ENCODE measurements at places on chromosomes 2 and 18. TPM values are rescaled to one million over a fixed set of nuclear protein-coding genes. Genes with fewer than 3 reads are reported as not detected.
A peak's percentile ranks its signal among the peaks of the same experiment; 100 is the strongest.

Gene SERPINB12
- total RNA-seq: not detected

DNA sequence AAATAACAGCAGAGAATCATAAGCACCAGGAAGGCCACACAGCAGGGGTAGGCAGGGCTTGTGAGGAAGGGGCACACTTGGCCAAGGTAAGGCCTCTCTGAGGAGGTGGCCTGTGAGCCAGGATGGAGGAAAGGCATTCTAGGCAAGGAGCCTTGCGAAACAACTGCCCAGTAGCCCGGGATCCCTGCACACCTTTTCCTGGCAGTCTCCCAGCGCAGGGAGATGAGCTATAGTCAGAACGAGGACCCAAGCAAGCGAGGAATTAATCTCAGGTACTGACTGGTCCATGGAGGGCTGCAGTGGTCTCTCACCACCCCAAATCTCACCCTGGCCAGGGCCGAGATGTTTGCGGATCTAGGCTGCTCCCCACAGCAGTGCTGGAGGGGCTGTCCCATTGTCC, 64.9 kb upstream of the STPG4 start:
- H3K27me3 ChIP-seq: no peaks in the 10 kb centered on the region
- H3K4me3 ChIP-seq: no peak overlapping the region
- H3K27ac ChIP-seq: no peak overlapping the region
- H3K36me3 ChIP-seq: no peaks in the 10 kb centered on the region
- peaks cover 31% of the 10 kb centered on the region for H3K4me1 ChIP-seq
- DNase-seq: no peak

DNA sequence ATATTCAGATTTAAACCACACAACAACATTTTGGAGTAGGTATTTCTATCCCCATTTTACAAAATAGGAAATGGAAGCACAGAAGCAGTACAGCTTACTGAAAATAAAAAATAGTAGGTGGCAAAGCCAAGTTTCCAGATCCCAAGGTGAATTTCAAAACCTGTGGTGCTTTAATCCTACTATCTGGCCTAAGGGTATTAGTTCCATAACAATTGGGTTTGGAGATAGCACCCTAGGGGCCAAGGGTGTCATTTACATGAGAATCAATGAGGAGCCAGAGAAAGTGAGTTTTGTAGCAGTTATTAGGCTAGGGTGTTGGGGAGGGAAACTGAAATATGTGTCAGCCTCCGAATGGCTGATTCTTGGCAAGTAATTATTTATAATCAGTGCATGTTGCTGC, 24.9 kb downstream of the OSBPL6 start:
- DNase-seq: no peak
- no peaks in the 10 kb centered on the region for H3K36me3 ChIP-seq
- H3K4me1 ChIP-seq: peaks cover 2% of the 10 kb centered on the region
- no peak overlapping the region for H3K4me3 ChIP-seq
- no peaks in the 10 kb centered on the region for H3K27me3 ChIP-seq
- no peak overlapping the region for H3K27ac ChIP-seq

Gene RUFY4
- not detected for total RNA-seq

Gene VSNL1
- total RNA-seq: 0.36 TPM

Gene IL1F10
- total RNA-seq: not detected

Gene C2orf81
- total RNA-seq: 0.72 TPM

GRCh38 chr2:172296267-172297046, 130.9 kb upstream of the ITGA6 start:
- H3K27me3 ChIP-seq: peaks cover 7% of the 10 kb centered on the region
- H3K4me1 ChIP-seq: peaks cover 10% of the 10 kb centered on the region
- H3K36me3 ChIP-seq: no peaks in the 10 kb centered on the region
- H3K4me3 ChIP-seq: no peak overlapping the region
- DNase-seq: no peak
- no peak overlapping the region for H3K27ac ChIP-seq

Gene CWC22
- 15.2 TPM for total RNA-seq

- no peaks in the 10 kb centered on the region for H3K27me3 ChIP-seq
- no peak overlapping the region for H3K27ac ChIP-seq
- no peaks in the 10 kb centered on the region for H3K36me3 ChIP-seq
- DNase-seq: no peak
- no peak overlapping the region for H3K4me3 ChIP-seq
Measured at GRCh38 chr2:109635426-109636304, 21.5 kb downstream of the SOWAHC start.

GRCh38 chr2:129499747-129500146, 479.7 kb upstream of the RAB6C start:
- no peaks in the 10 kb centered on the region for H3K4me1 ChIP-seq
- no peak overlapping the region for H3K4me3 ChIP-seq
- no peak for DNase-seq
- no peak overlapping the region for H3K27ac ChIP-seq
- no peaks in the 10 kb centered on the region for H3K36me3 ChIP-seq
- no peaks in the 10 kb centered on the region for H3K27me3 ChIP-seq

Gene XIRP2
- total RNA-seq: not detected

Gene CD207
- not detected for total RNA-seq

GRCh38 chr2:155872396-155872795, 460.1 kb downstream of the NR4A2 start:
- H3K36me3 ChIP-seq: no peaks in the 10 kb centered on the region
- no peaks in the 10 kb centered on the region for H3K27me3 ChIP-seq
- H3K27ac ChIP-seq: no peak overlapping the region
- no peak for DNase-seq

- no peak for DNase-seq
- no peaks in the 10 kb centered on the region for H3K36me3 ChIP-seq
- H3K27me3 ChIP-seq: no peaks in the 10 kb centered on the region
- H3K4me3 ChIP-seq: no peak overlapping the region
- H3K4me1 ChIP-seq: no peaks in the 10 kb centered on the region
Measured at GRCh38 chr18:65239787-65240186, 511.0 kb upstream of the CDH7 start.

DNA sequence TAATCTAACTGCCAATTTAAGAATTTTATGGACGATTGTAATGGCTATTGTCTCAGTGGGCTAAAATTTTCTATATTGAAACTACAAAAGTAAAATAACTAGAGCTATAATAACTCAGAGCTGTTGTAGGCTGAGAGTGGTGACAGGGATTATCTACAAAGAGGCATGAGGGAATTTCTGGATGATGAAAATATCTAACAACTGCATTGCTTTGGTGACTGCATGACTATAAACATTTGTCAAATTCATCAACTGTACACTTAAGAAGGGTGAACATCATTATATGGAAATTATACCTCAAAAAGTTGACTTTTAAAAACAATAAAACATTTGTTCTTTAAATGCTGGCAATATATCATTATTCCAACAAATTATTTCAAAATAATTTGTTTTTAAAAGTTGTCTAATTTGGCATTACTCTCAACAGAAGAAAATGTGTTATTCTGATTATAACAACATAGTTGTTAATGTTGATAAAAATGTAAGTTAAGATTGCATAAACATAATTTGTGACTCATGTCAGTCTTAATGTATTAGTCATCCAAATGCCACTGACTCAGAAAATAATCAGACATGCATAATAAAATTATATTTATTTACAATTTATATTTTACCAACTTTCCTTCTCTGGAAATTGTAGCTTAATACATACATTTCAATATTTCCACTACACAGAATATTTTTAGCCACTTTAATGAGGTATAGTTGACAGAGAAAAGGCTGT, 865.1 kb upstream of the VRK2 start:
- DNase-seq: no peak
- no peaks in the 10 kb centered on the region for H3K36me3 ChIP-seq
- H3K4me3 ChIP-seq: no peak overlapping the region
- no peak overlapping the region for H3K27ac ChIP-seq
- H3K27me3 ChIP-seq: no peaks in the 10 kb centered on the region
- no peaks in the 10 kb centered on the region for H3K4me1 ChIP-seq

Gene ITPRIPL1
- 1.4 TPM for total RNA-seq

GRCh38 chr2:144659731-144660275, 139.9 kb upstream of the ZEB2 start:
- peak; percentile 63 for DNase-seq
- no peak overlapping the region for H3K4me3 ChIP-seq
- peak overlapping the region; percentile 84 for H3K27ac ChIP-seq
- no peaks in the 10 kb centered on the region for H3K36me3 ChIP-seq
- H3K4me1 ChIP-seq: peaks cover 20% of the 10 kb centered on the region

- H3K36me3 ChIP-seq: no peaks in the 10 kb centered on the region
- no peak for DNase-seq
- H3K27me3 ChIP-seq: no peaks in the 10 kb centered on the region
- H3K4me3 ChIP-seq: no peak overlapping the region
Measured at GRCh38 chr18:61963705-61964104, 70.9 kb upstream of the RNF152 start.

Measured in osteoblast (primary cell).